Stimulated activated memory B cell treated with anti-CD40 and anti-IgM and Interleukin-4, amounts not matched to agents 10 μg/mL and 1 μg/mL and 100 μg/mL, for 72 hours (primary cell): ENCODE measurements at places on chromosomes 2 and 18.
A peak's percentile ranks its signal among the peaks of the same experiment; 100 is the strongest.

DNA sequence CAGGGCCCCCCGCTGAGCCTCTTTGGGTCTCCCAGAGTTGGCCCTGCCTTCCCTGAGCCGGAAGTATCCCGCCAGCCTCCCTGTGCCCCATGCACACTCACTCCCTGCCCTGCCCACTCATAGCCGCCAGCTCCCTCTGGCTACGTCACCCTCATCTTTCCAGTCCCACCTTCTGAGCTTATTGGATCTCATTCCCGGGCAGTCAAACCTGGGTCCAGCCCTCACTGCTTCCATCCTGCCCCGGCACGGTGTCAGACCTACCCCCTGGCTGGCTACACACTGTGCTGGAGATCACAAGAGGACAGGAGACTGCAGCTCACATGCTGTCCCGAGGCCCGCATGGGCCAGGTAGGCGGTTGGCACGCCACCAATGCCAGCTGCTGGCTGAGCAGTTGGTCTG, 147.2 kb downstream of the ASB1 start:
- ATAC-seq, result no peak

- ATAC-seq, result no peak
Measured at GRCh38 chr2:128710242-128710641, 391.6 kb upstream of the HS6ST1 start.

GRCh38 chr2:61949714-61950560, 44.5 kb downstream of the COMMD1 start:
- ATAC-seq, result no peak

DNA sequence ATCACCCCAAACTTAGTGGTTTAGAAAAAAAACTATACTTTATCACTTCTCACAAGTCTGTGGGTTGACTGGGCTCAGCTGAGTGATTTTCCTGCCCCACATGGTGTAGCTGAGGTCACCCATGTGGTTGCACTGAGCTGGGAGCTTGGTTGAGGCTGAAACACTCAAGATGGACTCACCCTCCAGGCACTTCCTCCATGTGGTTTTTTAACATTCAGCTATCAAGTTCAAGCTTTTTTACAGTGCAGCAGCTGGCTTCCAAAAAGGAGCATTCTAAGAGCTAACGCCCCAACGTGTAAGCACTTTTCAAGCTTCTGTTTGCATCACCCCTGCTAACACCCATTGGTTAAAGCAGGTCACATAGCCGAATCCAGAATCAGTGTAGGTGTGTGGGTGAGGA, 105.9 kb upstream of the CREB1 start:
- ATAC-seq, result peak; percentile 99

- peak; percentile 25 for ATAC-seq
Measured at GRCh38 chr2:37771600-37772088, 100.2 kb upstream of the CDC42EP3 start.

GRCh38 chr18:9985641-9986040, 71.8 kb downstream of the VAPA start:
- no peak for ATAC-seq

GRCh38 chr18:12599543-12599942, 58.4 kb downstream of the SPIRE1 start:
- ATAC-seq, result peak; percentile 21

- ATAC-seq, result no peak
Measured at GRCh38 chr18:51212606-51213005, 15.1 kb upstream of the MEX3C start.

DNA sequence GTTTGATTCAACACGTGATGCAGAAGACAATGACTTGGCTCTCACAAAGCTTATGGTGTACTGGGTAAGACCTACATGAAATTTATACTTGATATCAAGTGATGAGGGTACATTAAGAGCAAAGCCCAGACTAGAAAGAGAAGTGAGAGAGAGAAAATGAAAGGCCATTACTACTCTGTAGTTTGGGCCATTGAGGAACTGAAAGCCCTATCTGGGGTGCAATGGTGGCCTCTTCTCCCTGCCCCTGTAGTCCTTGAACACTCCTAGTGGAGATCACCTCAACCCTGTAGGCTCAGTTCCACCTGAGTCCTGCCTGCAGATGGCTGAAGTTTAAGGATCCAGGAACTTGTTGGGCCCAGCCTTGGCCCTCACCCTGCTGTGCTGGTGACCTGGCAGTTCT, 569.8 kb upstream of the MEX3C start:
- ATAC-seq, result peak; percentile 83

- no peak for ATAC-seq
Measured at GRCh38 chr2:46134531-46135227, 162.5 kb upstream of the EPAS1 start.

DNA sequence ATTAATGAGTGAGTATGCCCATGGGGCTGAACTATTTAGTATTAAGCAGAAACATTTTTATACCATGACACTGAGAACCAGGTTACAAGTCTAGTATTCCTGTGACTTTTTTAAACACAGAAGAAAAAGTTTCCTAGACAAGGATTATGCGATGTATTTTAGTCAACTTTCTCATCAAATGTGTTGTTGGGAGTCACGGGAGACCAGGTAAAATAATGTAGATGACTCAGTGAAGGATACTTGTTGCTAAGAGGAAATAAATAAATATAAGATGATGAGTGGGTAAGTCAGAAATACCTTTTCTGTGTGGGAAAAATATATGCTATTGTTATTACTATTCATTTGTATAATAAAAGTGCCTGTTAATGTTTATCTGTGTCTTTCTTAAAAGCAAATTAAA, 23.4 kb downstream of the MBD5 start:
- no peak for ATAC-seq

DNA sequence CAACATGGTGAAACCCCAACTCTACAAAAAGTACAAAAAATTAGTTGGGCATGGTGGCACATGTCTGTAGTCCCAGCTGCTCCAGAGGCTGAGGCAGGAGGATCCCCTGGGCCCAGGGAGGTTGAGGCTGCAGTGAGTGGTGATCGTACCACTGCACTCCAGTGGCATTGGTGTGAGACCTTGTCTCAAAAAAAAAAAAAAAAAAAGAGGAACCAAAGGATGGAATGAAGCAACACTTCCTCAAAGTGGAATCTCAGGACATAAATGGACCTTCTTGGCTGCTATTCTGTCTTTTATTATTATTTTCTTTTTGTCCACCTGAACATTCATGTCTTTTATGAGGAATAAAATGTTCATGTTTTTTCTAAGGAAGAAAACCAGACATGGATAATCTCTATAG, 13.7 kb downstream of the GEMIN6 start:
- no peak for ATAC-seq

DNA sequence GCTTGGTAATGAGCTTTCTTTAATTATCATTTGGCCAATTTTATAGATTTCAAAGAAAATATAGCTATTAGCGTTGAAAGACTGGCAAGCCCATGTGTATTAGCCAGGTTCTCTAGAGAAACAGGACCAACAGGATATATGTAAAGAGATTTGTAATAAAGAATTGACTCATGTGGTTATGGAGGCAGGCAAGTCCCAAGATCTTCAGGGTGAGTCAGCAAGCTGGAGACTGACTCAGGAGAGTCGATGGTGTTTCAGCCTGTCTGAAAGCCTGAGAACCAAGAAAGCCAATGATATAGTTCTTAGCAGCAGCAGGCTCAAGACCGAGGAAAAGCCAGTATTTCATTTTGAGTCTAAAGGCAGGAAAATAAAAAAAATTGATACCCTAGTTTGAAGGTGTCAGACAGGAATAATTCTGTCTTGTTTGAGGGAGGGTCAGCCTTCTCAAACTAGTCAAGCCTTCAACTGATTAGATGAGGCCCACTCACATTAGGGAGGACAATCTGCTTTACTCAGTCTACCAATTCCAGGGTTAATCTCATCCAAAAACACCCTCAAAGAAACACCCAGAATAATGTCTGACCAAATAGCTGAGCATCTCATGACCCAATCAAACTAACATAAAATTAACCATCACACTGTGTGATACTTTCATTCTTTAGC, 78.3 kb upstream of the CRIM1 start:
- no peak for ATAC-seq

DNA sequence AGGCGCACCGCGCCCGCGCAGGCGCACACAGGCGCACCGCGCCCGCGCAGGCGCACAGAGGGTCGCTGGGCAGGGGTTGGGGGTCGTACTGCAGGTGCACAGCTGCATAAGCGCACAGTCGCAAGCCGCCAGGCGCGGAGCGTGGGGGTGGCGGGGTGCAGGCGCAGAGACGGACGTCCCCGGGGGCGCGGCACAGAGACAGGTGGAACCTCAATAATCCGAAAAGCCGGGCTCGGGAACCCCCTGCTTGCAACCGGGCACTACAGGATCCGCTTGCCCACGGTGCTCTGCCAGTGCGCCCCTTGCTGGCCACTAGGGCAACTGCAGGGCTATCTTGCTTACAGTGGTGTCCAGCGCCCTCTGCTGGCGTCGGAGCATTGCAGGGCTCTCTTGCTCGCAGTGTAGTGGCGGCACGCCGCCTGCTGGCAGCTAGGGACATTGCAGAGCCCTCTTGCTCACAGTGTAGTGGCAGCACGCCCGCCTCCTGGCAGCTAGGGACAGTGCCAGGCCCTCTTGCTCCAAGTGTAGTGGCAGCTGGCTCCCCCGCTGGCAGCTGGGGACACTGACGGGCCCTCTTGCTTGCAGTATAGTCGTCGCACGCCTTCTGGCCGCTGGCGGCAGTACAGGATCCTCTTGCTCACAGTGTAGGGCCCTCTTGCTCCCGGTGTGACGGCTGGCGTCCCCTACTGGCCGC, 34.9 kb downstream of the FAM110C start:
- ATAC-seq, result peak; percentile 57

DNA sequence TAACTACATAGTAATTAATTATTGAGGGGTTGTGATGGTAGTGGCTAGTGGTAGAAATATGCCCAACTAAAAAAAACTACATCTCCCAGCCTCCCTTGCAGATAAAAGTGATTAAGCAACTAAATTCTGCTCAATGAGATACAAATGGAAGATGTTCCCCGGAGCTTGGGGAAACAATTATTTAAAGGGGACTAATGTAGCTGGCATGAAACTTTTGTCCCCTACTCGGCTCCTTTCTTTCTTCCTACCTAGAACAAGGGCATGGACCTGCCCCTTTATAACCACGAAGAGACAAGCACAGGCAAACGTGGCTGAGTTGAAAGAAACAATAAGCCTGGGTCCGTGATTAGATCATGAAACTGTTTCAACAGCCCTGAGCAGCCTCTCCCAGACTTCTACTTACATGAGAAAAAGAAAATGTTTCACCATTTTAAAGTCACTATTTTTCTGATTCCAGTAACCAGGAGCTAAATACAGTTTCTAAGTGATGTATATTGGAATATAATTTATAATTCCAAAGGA, 236.9 kb downstream of the SCG2 start:
- no peak for ATAC-seq

- ATAC-seq, result no peak
Measured at GRCh38 chr18:77039196-77040130, 93.1 kb downstream of the MBP start.

DNA sequence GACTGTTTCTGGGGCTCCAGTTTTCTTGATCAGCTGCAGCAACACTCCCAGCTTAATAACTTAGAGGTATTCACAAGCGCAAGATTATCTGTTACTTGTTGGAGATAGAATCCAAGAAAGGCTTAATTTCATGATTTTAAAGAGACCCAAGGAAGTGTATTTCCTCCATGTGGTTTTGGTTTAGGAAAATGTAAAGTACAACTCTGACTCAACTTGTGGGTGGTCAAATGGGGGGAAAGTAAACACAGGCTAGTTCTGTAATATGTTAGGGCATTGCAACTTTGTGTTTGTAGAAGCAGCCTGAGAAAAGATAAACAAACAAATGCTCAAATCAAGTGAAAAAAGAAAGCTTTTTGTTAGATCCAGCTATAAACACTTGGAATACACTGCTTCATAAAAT, 90.1 kb upstream of the COL3A1 start:
- ATAC-seq, result no peak

DNA sequence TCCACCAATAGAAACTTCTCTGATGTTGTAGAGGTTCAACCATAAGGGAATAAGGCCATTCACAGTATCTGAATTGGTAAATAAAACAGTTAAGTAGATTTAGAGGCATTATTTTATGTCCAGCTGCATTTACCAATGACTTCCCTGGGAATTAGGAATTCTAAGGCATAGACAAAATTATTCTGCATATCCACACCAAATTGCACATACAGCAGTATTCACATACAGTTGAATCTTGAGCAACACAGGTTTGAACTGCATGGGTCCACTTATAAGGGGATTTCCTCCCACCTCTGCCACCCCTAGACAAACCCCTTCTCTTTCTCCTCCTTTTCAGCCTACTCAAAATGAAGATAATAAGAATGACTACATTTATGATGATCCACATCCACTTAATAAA, 54.4 kb downstream of the COL5A2 start:
- ATAC-seq, result no peak
